ENCODE measurements at places on chromosomes 7 and 10. TPM values are rescaled to one million over a fixed set of nuclear protein-coding genes. Genes with fewer than 3 reads are reported as not detected.

Gene DGKB
- 0.26 TPM for total RNA-seq

Gene PALD1
- total RNA-seq: 0.33 TPM

Gene HOXA3
- 1.5 TPM for total RNA-seq

Gene VSTM4
- total RNA-seq: 4.4 TPM
